AML-193 (cell line): ENCODE measurements at places on chromosomes 1 and 21.

GRCh38 chr1:60963167-60963940 is 119.0 kb upstream of the NFIA start:
- no peak for DNase-seq

DNA sequence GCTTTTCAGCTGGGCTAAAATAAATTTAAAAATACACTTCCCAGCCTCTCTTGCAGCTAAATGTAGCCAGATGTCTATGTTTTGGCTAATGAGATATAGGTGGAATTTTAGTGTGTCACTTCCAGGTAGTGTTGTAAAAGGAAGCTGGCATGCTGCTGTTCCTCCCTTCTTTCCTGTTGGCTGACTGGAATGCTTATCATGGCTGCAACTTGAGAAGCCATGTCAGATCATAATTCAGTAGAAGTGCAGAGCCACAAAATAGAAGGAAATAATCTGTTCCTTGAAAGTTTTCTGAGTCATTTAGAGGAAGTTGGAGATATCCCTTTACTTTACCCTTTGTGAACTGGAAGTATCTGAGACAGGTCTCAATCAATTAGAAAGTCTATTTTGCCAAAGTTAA is 10.9 kb upstream of the RBM15 start:
- DNase-seq: no peak

DNA sequence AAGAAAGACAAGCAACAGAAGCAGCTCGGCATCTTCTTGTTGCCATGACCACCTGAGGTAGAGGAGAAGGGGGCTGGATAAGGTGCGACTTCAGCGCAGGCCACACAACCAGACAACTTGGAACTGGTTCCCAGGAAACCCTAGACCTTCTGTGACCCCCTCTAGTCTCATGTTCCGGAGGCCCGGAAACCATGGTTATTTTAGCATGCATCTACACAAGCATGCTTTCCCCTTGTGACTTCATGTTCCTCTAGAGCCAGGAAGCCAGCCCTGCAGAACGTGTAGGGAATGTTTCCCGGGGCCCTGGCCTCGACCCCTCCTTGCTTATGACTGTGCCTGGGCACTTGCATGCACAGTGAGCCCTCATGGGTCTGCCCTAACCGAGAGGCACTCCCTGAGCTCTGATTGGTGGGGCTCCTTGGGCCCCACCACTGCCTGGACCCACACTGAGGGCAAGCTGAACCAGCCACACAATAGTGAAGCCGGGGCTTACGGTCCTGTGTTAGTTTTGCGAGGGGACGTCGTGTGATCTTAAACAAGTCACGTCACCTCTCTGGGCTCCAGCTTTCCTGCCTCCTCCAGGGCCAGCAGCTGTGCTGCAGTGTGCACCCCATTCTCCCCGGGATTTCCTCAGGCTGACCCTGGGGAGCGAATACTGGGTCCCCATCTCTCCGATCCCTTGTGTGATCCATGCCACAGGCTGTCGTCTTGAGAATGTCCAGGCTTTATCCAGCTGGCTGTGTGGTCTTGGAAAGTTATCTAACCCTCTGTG is 12.0 kb upstream of the MX2 start:
- no peak for DNase-seq

DNA sequence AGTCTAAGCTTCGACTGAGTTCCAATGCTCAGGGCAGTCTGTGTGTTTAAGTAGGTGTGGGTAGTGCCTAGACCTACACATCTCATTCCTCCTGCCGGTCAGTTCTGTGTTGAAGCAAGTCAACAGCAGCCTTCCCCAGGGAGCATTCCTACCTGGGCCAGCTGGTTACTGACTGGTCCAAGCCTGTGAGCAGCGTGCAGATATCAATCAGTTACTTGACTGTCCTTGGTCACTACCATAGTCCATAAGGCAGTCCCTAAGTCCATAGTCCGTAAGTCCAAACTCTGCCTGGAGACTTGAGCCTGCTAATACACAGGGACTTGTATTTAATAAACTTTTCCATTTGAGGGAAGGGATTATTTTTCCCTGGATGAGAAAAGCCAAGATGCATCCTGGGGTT is 171.9 kb downstream of the PGBD5 start:
- DNase-seq: no peak

GRCh38 chr1:19096036-19096833 is 113.8 kb downstream of the UBR4 start:
- DNase-seq: no peak

- no peak for DNase-seq
Observed at GRCh38 chr21:43024439-43025136, 50.2 kb downstream of the PKNOX1 start.

GRCh38 chr1:228463559-228464455 is 23.4 kb upstream of the RNF187 start:
- no peak for DNase-seq

DNA sequence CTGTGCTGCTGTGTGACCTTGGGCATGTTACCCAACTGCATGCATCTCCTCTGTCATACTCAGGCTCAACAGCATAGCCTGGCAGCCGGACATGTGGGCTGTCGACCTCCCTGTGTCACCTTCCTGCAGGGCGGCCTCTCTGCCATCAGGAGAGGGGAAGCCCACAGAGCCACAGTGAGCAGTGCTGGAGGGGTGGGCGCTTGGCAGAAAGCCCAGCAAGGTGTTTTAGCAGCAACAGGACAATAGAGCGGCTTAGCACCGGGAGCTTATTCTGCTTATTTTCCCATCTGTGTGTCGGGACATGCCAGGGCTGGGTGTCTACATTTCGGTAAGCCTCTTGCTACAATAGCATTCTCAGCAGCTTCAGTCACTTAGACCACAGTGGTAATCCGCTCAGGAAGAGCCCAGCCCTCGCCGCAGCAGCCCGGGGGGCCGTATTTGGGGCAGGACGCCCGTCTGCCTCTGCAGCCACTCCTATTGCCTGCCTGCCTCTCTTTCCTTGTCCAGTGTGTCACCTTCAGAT is 22.8 kb upstream of the CDK18 start:
- no peak for DNase-seq

DNA sequence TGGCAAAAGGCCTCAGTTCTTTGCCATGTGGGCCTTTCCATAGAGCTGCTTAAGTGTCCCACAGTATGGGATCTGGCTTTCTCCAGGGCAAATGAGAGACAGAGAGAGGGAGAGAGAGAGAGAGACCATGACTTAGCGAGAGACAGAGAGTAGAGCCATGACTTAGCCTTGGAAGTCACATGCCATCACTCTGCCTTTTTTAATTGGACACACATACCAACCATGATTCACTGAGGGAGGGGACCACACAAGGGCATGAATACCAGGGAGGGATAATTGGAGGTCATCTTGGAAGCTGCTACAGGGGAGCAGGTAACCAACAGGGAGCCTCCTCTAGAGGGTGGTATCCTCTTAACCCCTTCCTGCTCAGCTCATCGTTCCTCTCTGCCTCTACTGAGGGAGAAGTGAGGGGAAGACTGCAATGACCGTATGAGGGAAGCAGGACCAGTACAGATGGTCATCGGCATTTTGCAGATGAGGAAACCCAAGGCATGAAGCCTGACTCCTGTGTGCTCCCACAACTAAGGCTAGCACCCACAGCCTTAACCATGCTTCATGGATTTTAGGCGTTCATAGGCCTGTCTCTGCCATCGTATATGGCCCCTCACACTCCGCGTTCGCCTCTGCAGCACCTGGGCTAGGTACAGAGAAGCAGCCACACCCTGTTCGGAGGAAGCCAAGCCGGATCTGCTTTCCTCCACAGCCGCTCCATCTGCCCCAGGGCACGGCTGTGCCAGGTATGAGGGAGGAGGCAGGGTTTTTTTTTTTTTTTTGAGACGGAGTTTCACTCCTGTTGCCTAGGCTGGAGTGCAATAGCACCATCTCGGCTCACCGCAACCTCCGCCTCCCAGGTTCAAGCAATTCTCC is 38.6 kb downstream of the MEF2D start:
- DNase-seq: no peak

GRCh38 chr1:202315576-202316168 is 26.1 kb downstream of the UBE2T start:
- DNase-seq: peak; percentile 56

GRCh38 chr1:23625929-23626535 is 65.6 kb upstream of the RPL11 start:
- DNase-seq: no peak

DNA sequence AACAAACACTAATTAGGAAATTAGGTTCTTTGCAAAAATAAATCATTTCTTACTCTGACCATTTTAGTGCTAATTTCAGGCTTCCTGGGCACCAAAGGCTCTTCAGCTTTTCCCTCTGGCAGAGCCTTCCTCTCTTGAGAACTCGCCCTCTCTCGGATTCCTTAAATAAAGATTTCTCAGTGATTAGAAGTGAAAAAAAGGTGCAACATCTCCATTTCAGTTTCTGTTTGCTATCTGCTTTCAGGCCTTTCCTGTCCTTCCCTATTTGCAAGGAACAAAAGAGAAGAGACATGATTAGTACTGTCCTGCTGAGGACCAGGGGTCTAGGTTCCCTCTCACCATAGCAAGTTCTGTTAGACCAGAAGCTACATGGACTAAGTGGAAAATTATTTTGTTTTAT is 27.8 kb upstream of the CACYBP start:
- DNase-seq: no peak

GRCh38 chr1:42835422-42835821 is 11.0 kb upstream of the ZNF691 start:
- DNase-seq: no peak

GRCh38 chr1:11680270-11681070 is 478 bp downstream of the MAD2L2 start:
- no peak for DNase-seq

GRCh38 chr1:36411674-36412648 is 14.3 kb upstream of the LSM10 start:
- peak; percentile 1 for DNase-seq

GRCh38 chr1:109721971-109722370 is 9.9 kb downstream of the GSTM5 start:
- DNase-seq: no peak

DNA sequence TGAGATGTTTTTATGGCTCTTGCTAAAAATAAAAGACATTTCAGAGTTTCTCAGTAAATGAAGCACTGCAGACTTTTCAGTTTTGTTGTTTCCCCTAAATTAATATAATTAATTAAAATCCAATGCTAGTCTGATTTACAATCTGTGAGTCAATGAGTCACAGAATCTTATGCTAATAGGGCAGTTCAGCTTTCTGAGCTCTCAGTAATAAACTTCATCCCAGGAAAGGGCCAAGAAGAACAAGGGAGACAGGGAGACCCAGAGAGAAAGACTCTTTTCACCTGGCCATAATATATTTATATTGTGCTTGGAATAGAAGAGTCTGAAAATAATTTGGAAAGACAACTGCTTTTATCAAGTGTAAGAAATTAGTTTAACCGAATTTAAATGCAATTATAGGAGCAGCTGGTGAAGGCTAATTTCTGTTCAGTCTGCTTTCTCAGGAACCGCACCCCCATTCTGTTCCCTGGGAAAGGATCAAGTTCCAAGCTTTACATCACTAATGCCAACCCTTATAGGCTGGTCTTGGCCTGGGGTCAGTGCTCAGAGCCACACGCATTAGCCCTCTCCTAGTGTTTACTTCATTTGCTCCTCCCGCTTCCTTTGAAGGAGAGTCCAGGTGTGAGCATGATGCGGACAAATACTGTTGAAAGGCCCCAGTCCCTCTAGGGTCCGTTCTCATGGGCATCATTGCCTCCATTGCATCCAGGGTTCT is 145.6 kb downstream of the ZBTB18 start:
- no peak for DNase-seq

DNA sequence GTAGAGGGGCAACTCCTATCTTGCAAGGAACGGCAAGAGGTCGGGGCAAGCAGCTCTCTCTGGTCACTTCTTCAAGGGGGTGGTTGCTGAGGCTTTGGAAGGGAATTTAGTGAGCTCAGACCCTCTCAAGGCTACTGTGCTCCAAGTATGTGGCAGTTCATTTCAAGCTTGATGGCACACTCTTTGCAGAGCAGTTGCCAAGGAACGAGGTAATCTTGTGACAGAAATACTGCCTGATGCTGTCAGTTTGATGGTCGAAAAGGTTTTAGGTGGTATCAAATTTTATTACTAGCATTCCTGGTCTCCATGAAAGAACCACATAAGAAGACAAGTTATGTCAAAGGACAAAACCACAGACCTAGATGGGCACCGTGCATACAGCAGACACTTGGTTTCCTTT is 13.1 kb downstream of the CFAP298 start:
- no peak for DNase-seq

DNA sequence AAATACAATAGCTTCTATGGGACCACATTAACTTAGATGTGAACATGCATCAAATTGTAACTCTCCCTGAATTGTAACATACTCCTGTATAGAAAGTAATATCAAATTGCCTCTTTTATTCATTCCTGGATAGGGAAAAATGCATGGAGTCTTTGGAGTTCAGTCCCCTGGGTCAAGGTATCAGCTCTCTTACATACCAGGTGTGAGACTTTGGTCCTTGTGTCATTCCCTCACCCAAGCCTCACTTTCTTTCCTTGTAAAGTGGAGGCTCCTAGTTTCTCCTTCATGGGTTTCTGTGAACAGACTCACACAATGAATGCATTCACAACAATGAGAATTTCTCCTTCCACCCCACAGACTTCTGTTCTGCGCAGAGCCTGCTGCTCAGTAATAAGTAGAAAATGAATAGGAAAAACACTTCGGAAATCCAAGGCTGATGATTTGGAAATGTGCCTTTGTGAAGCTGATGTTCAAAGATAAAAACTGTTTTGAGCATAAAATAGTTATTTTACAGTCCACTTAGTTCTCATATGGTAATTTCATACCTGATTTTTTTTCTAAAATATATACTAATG is 185.3 kb downstream of the AK5 start:
- DNase-seq: no peak

DNA sequence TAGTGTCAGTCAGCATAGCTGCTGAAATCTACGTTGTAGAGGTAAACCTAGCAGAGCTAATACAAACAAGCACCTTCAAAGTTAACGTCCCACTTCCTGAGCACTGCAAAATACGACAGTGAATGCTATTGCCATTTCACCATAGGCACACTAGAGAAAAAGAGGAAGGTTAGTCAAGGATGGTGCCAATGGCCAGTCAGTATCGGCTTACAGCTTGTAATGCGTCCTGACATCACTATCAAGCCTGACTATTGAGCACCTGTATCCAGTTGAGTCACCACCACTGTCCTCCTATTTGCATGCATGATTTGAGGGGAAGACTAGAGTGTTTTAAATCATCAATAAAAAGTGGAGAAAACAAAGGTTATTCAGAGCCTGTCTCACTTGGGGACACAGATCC is 34.4 kb downstream of the NUCKS1 start:
- peak; percentile 26 for DNase-seq

- no peak for DNase-seq
Observed at GRCh38 chr1:20275319-20275925, 15.3 kb upstream of the VWA5B1 start.
